ENCODE measurements at places on chromosomes 2 and 18. TPM values are rescaled to one million over a fixed set of nuclear protein-coding genes. Genes with fewer than 3 reads are reported as not detected.
A peak's percentile ranks its signal among the peaks of the same experiment; 100 is the strongest.

Gene CRACDL
- total RNA-seq, result 1.7 TPM

Gene ZNF892
- 17.0 TPM for total RNA-seq

Gene GALNT3
- 8.3 TPM for total RNA-seq

Gene DIS3L2
- total RNA-seq, result 71.9 TPM

- H3K4me1 ChIP-seq, result no peaks in the 10 kb centered on the region
- H3K27ac ChIP-seq, result no peak overlapping the region
- H3K4me3 ChIP-seq, result no peak overlapping the region
- peaks cover 90% of the 10 kb centered on the region for H3K27me3 ChIP-seq
These were observed 8.3 kb downstream of the CERKL start for GRCh38 chr2:181648478-181649155.

DNA sequence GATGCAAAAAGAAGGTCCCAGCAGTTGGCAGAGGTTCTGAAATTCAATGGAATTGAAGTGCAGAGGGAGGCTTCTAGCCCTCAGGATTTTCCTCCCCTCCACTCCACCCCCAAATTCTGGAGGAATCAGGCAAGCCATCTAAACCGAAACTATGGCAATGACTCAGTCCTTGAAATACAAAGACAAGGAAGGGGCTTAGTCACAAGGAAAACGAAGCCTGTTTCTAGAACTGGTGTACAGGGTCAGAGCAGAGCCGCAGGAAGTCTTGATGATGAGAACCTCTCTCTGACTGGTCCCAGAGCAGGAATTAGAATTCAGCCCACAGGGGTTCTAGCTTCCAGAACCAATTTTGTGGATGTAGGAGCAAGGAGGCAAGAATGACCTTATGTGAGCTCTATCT is 111.7 kb upstream of the SCN1A start:
- DNase-seq, result no peak
- H3K27ac ChIP-seq, result no peak overlapping the region
- no peak overlapping the region for H3K4me3 ChIP-seq

DNA sequence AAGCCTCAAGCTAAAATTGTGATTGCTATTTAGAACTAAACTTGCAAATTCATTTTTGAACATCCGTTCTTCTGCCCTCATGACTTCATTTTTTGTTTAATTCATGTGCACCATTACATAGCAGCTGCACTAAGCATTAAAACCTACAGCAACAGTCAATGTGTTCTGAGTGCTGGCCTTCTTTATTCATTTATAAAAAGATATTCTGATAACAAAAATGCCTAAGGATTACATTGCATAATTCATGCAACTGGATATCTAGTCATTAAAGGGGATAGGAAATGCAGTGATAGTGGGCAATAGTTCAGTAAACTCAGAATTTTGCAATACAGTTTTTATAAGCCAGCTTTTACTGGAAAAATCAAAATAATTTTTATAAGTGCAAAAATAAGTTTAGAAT is 294.4 kb upstream of the EPC2 start:
- H3K36me3 ChIP-seq, result peaks cover 20% of the 10 kb centered on the region
- H3K27me3 ChIP-seq, result no peaks in the 10 kb centered on the region
- H3K4me1 ChIP-seq, result peaks cover 4% of the 10 kb centered on the region
- H3K4me3 ChIP-seq, result no peak overlapping the region
- no peak for DNase-seq

GRCh38 chr2:7878786-7879482 is 802.9 kb upstream of the ID2 start:
- no peak overlapping the region for H3K27ac ChIP-seq

GRCh38 chr2:241547781-241548450 is 10.6 kb upstream of the BOK start:
- no peak overlapping the region for H3K4me3 ChIP-seq
- no peak overlapping the region for H3K27ac ChIP-seq
- H3K4me1 ChIP-seq, result peaks cover 15% of the 10 kb centered on the region
- no peaks in the 10 kb centered on the region for H3K36me3 ChIP-seq

DNA sequence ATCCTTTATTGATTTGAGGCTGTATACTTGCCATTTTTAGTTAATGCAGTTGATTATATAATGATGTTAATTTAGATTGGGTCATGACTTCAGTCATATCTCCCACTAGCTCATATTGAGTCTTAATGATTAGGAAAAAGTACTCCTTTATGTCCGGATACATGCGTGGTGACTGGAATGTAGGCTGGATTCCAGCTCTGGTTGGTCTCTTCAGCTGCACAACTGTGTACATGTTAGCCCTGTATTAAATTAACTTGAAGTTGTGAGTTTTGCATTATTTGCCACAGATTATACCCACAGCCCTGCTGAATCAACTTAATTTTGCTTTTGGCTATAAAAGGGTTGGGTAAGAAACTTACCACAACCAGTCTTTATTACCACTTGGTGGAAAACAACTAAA is 22.5 kb downstream of the MOB4 start:
- no peak for DNase-seq
- H3K27me3 ChIP-seq, result no peaks in the 10 kb centered on the region
- H3K4me1 ChIP-seq, result no peaks in the 10 kb centered on the region

- DNase-seq, result no peak
- no peaks in the 10 kb centered on the region for H3K27me3 ChIP-seq
- H3K4me1 ChIP-seq, result peaks cover 20% of the 10 kb centered on the region
- no peak overlapping the region for H3K4me3 ChIP-seq
- H3K27ac ChIP-seq, result no peak overlapping the region
- H3K36me3 ChIP-seq, result no peaks in the 10 kb centered on the region
These were observed 208.2 kb downstream of the PRKCE start for GRCh38 chr2:45859682-45860081.

- peaks cover 82% of the 10 kb centered on the region for H3K27me3 ChIP-seq
- H3K36me3 ChIP-seq, result peaks cover 1% of the 10 kb centered on the region
- H3K4me3 ChIP-seq, result peak overlapping the region; percentile 52
- peaks cover 9% of the 10 kb centered on the region for H3K4me1 ChIP-seq
These were observed 403 bp downstream of the COL4A3 start for GRCh38 chr2:227164763-227165291.

- no peak overlapping the region for H3K4me3 ChIP-seq
- DNase-seq, result no peak
- no peak overlapping the region for H3K27ac ChIP-seq
- H3K36me3 ChIP-seq, result no peaks in the 10 kb centered on the region
- peaks cover 4% of the 10 kb centered on the region for H3K4me1 ChIP-seq
These were observed 85.0 kb downstream of the MARCHF4 start for GRCh38 chr2:216287251-216287650.
